IMR-90 (cell line): ENCODE measurements at places on chromosomes 6 and 20. TPM values are rescaled to one million over a fixed set of nuclear protein-coding genes. Genes with fewer than 3 reads are reported as not detected.

DNA sequence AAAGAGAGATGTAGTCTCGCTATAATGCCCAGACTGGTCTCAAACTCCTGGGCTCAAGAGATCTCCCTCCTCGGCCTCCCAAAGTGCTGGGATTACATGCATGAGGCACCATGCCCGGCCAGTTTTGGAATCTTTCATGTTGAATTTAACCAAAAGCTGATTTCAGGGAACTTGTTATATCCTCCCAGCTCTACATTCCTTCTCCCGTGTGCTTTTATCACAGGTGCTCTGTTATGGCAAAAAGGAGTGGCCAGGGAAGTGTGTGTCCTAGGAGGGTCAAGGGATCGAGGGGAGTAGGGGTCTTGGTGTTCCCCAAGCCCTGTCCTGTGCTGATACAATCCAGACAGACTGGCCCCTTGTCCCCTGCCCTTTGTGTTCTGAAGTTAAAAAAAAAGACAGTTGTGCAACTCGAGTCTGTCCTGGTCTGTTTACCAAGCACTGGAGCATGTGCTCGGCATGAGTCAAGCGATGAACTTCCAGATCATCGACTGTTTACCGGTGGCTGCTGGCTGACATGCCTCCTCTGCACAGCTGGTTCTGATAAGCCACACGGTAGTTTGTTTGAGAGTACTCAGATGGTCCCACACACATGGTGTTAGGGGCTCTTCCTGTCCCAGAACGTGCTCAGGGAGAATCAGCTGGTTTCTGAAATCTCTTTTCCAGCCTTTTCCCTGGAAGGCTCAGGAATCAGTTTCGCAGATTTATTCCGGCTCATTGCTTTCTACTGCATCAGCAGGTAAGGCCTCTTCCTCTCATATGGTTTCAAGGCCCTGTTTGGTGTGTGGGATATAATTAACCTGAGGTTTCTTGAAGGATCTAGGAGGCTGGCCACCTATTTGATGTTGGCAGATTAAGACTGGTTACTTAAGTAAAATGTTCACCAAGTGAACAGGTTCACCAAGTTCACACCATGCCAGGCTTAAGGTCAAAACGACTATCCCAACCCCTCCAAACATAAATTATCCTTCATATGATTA, 52.6 kb upstream of the NAA20 start:
- DNase-seq: peak; percentile 97

DNA sequence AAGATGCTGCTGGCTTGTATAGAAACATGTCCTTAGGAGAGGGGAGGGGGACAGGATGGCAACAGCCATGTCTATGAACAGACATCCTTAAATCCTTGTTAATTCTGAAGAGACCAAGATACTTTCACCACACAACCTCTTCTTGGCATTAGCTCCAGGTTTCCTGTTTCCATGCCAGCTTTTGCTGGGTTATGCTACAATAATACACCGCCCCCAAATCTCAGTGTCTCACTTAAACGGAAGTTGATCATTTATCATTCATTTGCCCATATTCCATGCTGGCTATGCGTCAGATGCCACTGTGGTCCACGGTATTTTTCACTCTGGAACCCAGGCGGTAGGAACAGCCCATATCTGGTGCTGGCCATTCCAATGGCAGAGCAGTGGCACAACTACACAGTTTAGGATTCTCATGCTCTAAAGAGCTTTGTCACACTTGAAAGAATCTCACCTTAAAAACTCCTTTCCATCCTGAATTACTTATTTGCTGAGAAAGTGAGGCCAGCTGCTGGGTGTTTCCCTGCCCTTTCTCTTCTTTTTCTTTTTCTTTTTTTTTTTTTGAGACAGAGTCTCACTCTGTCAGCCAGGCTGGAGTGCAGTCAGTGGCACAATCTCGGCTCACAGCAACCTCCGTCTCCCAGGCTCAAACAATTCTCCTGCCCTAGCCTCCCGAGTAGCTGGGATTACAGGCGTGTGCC, 3.7 kb upstream of the RNASET2 start:
- no peak for DNase-seq

- DNase-seq: no peak
These were observed 243.5 kb upstream of the THEMIS start for GRCh38 chr6:128144320-128144719.

DNA sequence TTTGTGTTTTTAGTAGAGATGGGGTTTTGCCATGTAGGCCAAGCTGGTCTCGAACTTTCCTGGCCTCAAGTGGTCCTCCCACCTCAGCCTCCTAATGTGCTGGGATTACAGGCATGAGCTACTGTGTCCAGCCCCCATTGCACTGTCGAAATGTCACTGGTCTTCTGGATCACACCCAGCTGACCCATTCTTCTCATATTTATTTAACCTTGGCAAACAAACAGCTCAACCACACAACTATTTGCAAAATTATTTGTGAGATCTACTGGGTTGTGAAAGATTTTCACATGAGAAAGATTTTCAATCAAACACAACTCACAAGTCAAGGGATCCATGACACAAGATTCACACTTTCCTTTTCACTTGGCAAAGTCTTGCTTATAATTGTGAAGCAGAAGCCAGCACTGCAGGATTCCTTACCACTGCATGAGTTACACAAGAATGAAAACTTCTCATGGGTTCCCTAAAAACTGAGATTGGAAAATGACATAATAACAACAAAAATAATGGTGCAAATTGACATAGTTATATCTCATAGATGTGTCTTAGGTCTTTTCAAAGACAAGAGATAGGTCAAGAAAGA, 2.0 kb upstream of the CST9L start:
- DNase-seq: no peak

DNA sequence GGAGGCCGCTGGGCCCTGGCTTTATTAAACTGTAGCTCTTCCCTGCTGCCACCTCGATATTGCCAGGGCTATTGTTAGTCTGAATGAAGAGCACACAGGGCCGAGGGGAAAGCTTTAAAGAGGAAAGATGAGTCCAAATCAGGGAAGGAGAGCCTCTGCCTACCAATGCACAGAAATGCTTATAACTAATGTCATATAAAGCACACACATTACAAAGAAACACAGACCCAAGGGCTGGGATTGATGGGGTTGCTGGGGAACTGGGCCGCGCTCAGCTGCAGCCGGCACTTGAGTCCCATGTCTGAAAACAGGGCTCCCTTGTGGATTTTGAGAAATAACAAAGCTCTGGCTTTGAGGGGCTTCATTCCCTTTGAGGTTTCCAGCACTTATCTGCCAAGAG, 232.6 kb downstream of the CD83 start:
- DNase-seq: no peak

DNA sequence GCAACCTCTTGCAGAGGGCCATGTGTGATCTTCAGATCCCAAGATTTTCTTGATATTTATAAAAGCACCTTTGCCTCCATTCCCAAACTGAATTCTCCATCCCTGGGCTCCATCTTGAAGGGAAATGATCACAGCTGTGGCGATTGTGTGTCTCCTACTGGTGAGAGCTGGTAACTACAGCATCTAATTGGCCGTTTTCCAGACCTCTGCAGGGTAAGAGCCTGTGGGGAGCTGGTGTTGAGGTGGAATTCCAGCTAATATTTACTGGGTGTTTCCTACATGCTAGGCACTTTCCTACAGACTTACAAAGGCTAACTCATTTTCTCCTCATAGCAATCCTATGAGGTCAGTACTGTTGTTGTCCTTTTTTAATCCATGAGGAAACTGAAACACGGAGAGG, 59.2 kb upstream of the FNDC1 start:
- DNase-seq: peak; percentile 38

DNA sequence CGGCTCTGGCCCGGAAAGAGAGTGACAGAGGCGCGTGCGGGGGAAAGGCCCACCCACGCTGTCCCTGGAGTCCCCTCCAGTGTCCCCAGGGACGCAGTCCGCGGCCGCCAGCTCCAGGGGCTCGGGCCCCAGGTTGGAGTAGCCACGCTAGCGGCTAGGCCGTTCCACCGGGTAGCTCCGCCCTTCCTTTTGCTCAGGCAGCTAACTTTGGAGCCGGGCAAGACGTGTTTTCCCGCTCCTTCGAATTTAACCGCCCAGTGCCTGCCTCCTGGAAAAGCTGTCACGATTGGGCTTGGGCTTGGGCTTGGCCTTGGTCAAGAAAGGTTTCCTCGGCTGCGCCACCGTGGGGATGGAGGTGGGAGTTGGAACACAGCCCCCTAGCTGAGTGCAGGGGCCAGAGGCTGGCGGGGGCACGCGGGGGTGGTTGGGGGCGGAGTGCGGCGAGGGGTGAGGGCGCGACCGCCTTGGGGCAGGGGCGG, 4.7 kb downstream of the LINC00237 start:
- DNase-seq: no peak

GRCh38 chr6:52512199-52512598, 64.7 kb downstream of the TRAM2 start:
- DNase-seq: peak; percentile 88

GRCh38 chr6:38400101-38400500, 239.6 kb downstream of the BTBD9 start:
- no peak for DNase-seq

The TP53TG5 gene
- total RNA-seq: not detected in 2 replicates

GRCh38 chr6:57259064-57259463, 37.0 kb upstream of the RAB23 start:
- no peak for DNase-seq

The XKR7 gene
- total RNA-seq: not detected in 2 replicates

- no peak for DNase-seq
These were observed 89.4 kb upstream of the ISM1 start for GRCh38 chr20:13131688-13132087.

The MLIP gene
- total RNA-seq: not detected in 2 replicates

DNA sequence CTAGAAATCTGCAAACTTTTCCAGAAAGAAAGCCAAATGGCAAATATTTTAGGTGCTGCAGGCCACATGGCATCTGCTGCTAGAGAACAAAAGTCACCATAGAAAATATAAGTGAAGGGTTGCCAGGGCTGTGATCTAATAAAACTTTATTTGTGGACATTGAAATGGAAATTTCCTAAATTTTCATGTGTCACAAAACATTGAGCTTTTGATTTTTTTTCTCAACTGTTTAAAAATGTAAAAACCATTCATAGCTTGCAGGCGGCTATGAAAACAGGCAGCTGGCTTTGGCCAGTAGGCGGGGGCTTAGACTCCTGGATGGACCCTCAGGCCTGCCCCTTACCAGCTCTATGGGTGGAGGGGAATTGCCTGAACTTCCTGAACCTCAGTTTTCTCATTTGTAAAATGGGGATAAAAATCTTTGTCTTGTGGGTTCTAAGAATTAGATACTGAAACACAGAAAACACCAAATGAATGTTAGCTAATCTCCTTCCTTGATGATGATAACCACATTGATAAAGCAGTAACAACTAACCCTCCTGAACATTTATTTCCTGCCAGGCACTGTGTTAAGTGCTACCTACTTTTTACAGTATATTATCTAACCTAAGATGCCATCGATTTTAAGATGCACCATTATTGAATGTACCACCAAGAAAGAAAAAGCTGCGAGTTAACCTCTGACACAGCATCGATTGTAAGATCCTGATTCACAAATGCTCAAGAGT, 85.5 kb downstream of the SLC22A23 start:
- DNase-seq: no peak

The GGTLC1 gene
- not detected in 2 replicates for total RNA-seq

DNA sequence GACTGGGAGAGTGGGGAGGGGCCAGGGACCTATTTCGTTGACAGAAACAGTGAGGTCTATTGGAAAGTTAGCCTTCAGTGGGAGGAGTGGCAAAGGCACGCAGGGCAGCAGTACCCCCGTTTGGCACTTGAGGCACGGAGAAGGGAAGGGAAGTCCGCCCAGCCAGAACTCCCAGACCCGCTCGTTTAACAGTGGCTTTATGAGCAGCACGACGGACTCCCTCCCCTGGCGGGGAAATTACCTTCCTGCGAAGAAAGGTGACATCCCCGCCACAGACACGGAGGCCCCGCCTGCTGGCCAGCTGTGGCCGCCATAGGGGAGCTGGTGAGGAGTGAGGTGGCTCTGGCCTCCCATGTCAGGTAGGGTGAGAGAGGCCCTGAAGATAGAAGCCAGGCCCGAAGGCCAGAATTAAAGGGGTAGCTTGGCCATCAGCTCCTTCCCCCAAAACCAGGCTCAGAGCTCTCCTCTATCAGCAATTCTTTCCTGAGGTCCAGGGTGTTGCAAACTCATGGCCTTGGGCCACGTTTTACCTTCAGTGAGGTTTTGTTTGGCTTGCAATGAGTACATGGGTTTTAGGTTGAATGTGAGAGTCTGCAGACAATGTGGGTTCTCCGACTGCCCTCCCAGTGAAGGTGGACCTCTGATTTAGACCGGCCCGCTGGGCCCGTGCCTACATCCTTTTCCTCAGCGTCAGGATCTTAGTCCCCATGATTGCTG, 123.7 kb downstream of the MRPL14 start:
- no peak for DNase-seq

The COL10A1 gene
- not detected in 2 replicates for total RNA-seq

DNA sequence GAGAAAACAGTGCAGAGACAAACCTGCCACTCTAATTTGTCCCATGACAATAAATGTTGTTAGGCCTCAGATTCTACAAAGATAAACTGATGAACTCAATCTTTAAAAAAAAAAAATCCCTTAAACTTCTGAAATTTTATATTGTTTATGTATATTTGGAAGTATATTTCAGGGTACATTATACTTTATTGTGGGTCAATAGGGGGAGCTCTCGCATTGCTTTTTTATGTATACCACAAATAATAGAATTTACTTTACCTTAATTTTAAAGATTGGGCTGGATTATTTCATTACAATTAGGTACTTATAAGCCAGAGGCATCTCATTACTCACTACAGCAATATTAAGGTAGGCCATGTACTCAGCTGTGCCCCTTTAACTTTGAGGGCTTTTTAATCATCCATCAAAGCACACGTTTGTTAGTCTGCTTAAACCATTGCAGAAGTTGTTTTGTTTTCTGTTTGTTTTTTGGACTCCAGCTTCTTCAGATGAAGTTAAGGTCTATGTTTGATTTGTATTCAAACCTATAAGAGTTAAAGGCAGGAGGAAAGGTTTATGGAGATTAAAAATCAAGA, 56.3 kb upstream of the EYA4 start:
- DNase-seq: peak; percentile 53

GRCh38 chr6:56087421-56087820, 160.0 kb downstream of the COL21A1 start:
- peak; percentile 28 for DNase-seq

DNA sequence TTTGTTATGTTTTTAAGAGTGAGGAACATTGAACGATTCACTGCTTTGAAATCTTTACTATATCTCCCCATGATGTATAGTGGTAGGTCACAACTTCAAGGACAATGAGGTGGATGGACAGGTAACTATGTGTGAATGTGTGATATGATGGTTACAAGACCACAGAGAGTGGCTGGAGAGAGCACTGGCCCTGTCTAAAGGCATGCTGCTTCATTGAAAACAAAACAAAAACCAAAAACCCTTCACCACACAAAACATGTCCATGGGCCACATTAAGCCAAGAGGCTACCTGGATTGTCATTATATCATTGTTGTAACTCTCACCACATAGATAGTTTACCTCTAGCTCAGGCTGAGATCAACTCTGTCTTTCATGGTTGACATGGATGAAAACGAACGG, 180.6 kb upstream of the TENT5A start:
- no peak for DNase-seq

DNA sequence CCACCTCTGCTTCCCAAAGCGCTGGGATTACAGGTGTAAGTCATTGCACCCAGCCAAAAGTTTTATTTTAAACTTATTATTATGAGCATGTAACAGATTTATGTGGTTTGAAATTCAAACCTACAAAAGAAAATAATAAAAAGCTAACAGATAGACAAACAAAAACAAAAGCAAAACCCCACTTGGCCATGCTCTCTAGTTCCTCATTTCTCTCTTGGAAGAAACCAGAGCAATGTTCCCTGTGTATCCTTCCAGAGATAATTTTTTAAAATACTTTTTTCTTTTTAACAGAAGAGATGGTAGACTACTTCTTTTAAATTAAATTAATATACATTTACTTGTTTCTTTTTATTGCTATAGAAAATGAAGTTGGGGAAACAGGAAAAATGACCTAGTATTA, 28.0 kb upstream of the SLC17A3 start:
- no peak for DNase-seq

The CRIP3 gene
- total RNA-seq: not detected in 2 replicates

The CALHM4 gene
- total RNA-seq: not detected in 2 replicates
